ENCODE measurements at places on chromosomes 16 and 17.

DNA sequence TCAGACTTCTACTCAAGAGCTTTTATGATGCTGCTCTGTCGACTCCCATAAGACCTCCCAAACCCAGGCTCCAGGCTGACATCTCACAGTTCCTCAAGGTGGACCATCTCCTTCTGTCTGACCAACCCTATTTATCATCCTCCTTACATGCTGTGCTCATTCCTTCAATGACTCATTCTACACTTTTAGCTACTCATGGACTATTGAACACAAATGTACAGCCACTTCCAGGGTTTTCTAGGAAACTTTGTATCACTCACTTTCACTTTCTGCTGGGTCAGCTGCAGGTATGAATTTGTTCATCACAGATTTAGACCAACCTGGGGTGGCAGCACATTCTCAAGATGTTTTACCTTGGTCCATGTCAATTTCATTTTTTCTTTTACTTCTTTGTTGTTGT, 162.4 kb upstream of the FAM20A start:
- DNase-seq = no peak

GRCh38 chr17:49582789-49583188, 7.1 kb downstream of the NXPH3 start:
- DNase-seq = no peak

GRCh38 chr16:48318630-48319029, 66.6 kb downstream of the SIAH1 start:
- DNase-seq = no peak

GRCh38 chr16:3846595-3847091, 33.9 kb downstream of the CREBBP start:
- DNase-seq = no peak

DNA sequence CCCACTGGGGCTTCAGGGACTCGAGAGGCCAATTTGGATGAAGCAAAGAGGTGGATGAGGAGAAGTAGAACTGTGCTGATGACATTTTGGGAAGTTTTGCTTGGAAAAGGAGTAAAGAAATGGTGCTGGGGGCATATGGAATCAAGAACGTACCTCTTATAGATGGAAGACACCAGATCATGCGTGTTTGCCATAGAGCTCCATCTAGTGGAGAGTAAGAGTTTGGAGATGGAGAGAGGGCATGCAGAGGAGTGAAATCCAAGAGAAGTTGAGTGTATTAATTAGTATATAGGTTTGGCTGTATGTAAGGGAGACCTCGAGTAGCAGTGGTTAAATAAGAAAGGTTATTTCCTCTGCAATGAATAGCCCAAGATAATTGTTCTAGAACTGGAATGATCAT, 56.0 kb downstream of the SHISA6 start:
- DNase-seq = no peak

GRCh38 chr17:29051194-29051593, 8.3 kb downstream of the PIPOX start:
- no peak for DNase-seq

DNA sequence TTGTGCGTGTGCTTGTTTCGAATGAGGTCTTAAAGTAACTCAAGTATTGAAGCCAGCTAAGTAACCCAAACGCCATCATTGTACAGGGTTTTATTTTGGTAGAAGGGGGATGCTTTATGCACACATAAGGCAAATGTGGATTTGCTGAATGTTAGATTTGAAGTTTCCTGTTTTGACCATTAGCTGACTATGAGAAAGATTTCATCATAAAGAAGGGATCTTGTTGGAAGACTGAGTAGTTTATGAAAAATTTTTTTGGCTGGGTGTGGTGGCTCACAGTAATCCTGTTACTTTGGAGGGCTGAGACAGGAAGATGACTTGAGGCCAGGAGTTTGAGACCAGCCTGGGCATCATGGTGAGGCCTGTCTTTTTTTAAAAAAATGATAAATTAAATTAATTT, 10.0 kb upstream of the ZFP3 start:
- DNase-seq = no peak

DNA sequence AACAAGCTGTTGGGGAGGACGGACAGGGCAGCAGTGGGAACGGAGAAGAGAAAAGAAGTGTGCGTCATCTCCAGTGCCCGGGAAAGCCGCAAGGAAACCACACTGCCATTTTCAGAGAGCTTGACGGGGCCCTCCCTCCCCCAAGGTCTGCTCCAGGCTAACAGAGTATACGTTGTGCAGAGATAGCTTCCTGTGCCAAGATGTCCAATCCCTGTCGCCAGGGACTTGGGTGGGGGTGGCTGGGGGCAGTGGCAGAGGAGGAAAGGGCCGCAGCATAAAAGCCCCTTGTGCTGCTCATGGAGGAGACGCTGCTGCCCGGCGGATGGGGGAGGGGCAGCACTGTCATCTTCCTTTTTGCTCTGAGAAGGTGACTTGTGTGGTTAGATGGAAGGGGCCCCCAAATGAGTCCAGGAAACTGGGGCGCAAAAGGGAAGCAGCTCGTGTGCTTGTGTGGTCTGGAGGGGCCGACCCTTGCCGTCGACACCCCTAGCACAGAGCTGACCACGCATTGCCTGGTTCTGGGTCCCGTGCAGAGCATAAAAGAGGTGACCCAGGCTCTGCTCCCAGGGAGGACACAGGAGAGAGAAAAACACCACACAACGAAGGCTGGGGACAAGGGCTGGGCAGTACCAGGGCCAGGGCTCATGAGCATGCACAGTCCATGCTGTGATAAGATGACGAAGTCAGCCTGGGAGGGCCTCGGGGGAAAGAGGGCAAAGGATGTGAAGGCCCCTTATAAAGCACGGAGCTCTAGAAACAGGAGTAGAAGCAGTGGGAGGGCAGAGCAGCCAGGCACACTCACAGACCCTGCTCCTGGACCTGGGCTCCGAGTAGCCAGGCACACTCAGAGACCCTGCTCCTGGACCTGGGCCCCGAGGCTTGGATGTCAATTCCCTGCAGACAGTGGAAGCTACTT, 372.7 kb downstream of the SLC39A11 start:
- DNase-seq = no peak

Measured in liver (tissue), 10 donors.